CD4-positive, alpha-beta T cell (primary cell): ENCODE measurements at places on chromosomes 5 and 9. TPM values are rescaled to one million over a fixed set of nuclear protein-coding genes. Genes with fewer than 3 reads are reported as not detected.

Gene DOCK8
- total RNA-seq: 123 TPM

Gene RFK
- 7.4 TPM for total RNA-seq

Gene MAMDC4
- 2.2 TPM for total RNA-seq

Gene DBH
- 1.7 TPM for total RNA-seq

Gene ADAMTS19
- not detected for total RNA-seq

GRCh38 chr5:142970440-142971030 is 200.4 kb downstream of the ARHGAP26 start:
- H3K36me3 ChIP-seq: no peaks in the 10 kb centered on the region
- peaks cover 8% of the 10 kb centered on the region for H3K4me1 ChIP-seq
- H3K27me3 ChIP-seq: no peaks in the 10 kb centered on the region

GRCh38 chr9:3687145-3687544 is 161.3 kb upstream of the RFX3 start:
- H3K4me3 ChIP-seq: no peak overlapping the region
- no peaks in the 10 kb centered on the region for H3K27me3 ChIP-seq
- no peaks in the 10 kb centered on the region for H3K36me3 ChIP-seq
- H3K27ac ChIP-seq: no peak overlapping the region

- no peak for DNase-seq
- no peaks in the 10 kb centered on the region for H3K36me3 ChIP-seq
- no peak overlapping the region for H3K4me3 ChIP-seq
- no peaks in the 10 kb centered on the region for H3K27me3 ChIP-seq
- H3K4me1 ChIP-seq: no peaks in the 10 kb centered on the region
- no peak overlapping the region for H3K27ac ChIP-seq
These were observed 32.1 kb upstream of the HSD17B4 start for GRCh38 chr5:119420169-119420568.

- DNase-seq: no peak
- H3K4me1 ChIP-seq: no peaks in the 10 kb centered on the region
- H3K27me3 ChIP-seq: no peaks in the 10 kb centered on the region
- H3K27ac ChIP-seq: no peak overlapping the region
These were observed 97.3 kb upstream of the ADAMTS16 start for GRCh38 chr5:5042806-5043205.

- DNase-seq: no peak
- H3K27ac ChIP-seq: no peak overlapping the region
- H3K4me1 ChIP-seq: peaks cover 14% of the 10 kb centered on the region
- no peak overlapping the region for H3K4me3 ChIP-seq
- H3K27me3 ChIP-seq: no peaks in the 10 kb centered on the region
These were observed 9.9 kb downstream of the RBM27 start for GRCh38 chr5:146213210-146213826.

- H3K36me3 ChIP-seq: no peaks in the 10 kb centered on the region
- H3K4me1 ChIP-seq: peaks cover 44% of the 10 kb centered on the region
- no peak for DNase-seq
- peak overlapping the region; percentile 46 for H3K4me3 ChIP-seq
- no peak overlapping the region for H3K27ac ChIP-seq
These were observed 1.2 kb downstream of the CXXC5 start for GRCh38 chr5:139649082-139649991.

- H3K27ac ChIP-seq: no peak overlapping the region
- DNase-seq: no peak
- H3K4me3 ChIP-seq: no peak overlapping the region
- no peaks in the 10 kb centered on the region for H3K4me1 ChIP-seq
These were observed 73.0 kb downstream of the ENC1 start for GRCh38 chr5:74567411-74567995.

GRCh38 chr9:88237991-88238571 is 99.8 kb upstream of the SPATA31C2 start:
- DNase-seq: no peak
- H3K4me1 ChIP-seq: peaks cover 7% of the 10 kb centered on the region
- no peaks in the 10 kb centered on the region for H3K36me3 ChIP-seq
- H3K4me3 ChIP-seq: no peak overlapping the region

DNA sequence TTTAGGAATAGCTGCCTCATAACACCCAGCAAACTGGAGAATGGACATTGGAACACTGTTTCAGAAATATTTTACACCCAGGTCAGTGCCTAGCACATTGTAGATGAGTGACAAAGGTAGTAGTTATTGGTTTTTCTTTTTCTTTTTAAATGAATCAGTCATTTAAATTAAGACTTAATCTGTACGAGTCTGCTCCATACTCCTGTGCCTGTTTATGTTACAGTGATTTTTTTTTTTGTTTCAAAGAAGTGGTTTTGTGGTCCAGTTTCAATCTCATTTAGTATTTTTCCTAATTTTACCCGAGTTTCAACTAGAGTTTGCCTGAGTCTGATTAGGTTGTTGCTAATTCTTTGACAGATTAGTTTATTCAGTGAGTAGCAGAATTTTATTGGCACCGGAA is 16.2 kb downstream of the LMNB1 start:
- no peak overlapping the region for H3K27ac ChIP-seq
- peaks cover 19% of the 10 kb centered on the region for H3K4me1 ChIP-seq
- no peaks in the 10 kb centered on the region for H3K36me3 ChIP-seq
- DNase-seq: no peak

- DNase-seq: no peak
- no peak overlapping the region for H3K27ac ChIP-seq
- H3K4me1 ChIP-seq: no peaks in the 10 kb centered on the region
- no peak overlapping the region for H3K4me3 ChIP-seq
- no peaks in the 10 kb centered on the region for H3K27me3 ChIP-seq
These were observed 215.7 kb downstream of the ICE1 start for GRCh38 chr5:5638211-5638610.

DNA sequence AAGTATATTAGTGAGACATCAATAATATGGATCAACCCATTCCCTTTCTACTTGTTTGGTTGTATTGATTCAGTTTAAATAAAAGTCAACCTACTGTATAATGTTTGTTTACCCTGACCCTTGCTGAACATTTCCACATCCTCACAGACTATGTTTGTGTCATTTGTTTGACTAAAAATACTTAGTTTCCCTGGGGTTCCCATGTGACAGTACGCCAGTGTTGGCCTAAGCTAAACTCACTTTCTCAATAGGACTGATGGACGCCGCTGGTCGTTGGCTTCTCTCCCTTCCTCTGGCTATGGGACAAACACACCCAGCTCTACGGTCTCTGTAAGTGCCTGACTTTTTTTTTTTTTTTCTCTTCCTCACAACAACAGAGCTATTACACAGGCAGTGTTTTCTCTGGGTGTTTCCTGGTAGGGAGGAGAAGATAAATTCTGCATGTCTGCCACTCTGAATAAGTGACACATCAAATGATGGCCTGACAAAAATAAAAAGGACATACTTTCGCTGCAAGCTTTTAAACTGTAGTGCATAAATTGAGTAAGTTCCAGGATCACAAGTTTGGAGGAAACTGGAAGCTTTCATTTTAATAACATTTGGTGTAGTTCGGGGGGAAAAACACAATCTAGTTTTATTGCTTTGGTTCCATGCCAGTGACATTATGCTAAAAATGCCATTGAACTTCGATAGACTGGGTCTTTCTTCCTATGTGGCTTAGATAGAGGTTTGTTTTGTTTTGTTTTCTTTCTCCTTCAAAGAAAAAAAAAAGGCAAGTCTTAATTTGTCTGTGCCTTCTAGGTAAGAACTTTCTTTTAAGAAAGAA is 101.0 kb downstream of the CD180 start:
- H3K27ac ChIP-seq: no peak overlapping the region
- DNase-seq: no peak
- H3K4me1 ChIP-seq: no peaks in the 10 kb centered on the region
- peaks cover 7% of the 10 kb centered on the region for H3K36me3 ChIP-seq
- no peak overlapping the region for H3K4me3 ChIP-seq
- no peaks in the 10 kb centered on the region for H3K27me3 ChIP-seq

DNA sequence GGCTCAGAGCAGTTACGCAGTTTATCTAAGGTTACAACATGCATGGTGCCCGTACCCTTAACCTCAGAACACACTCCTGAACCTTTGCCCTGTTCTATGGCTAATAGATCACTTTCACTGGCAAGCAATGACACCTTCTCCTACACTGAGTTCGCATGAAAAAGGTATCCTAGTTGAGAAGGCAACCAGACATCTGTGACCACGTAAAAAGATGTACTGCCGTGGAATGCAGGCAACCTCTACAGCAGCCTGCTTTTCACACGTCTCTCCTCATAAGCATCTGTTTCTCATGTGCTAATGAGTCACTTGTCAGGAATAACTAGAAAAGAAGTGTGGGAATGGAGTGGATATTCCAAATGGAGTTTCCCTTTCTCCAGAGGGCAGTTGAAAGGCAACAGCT is 71.4 kb downstream of the FBXO38 start:
- no peak overlapping the region for H3K4me3 ChIP-seq
- H3K4me1 ChIP-seq: no peaks in the 10 kb centered on the region
- no peaks in the 10 kb centered on the region for H3K36me3 ChIP-seq
- H3K27me3 ChIP-seq: peaks cover 9% of the 10 kb centered on the region
- H3K27ac ChIP-seq: no peak overlapping the region
- no peak for DNase-seq

- H3K4me1 ChIP-seq: peaks cover 20% of the 10 kb centered on the region
- no peaks in the 10 kb centered on the region for H3K36me3 ChIP-seq
- peaks cover 40% of the 10 kb centered on the region for H3K27me3 ChIP-seq
- no peak overlapping the region for H3K4me3 ChIP-seq
- H3K27ac ChIP-seq: no peak overlapping the region
- DNase-seq: no peak
These were observed 20.2 kb upstream of the EGFL7 start for GRCh38 chr9:136642439-136642921.

DNA sequence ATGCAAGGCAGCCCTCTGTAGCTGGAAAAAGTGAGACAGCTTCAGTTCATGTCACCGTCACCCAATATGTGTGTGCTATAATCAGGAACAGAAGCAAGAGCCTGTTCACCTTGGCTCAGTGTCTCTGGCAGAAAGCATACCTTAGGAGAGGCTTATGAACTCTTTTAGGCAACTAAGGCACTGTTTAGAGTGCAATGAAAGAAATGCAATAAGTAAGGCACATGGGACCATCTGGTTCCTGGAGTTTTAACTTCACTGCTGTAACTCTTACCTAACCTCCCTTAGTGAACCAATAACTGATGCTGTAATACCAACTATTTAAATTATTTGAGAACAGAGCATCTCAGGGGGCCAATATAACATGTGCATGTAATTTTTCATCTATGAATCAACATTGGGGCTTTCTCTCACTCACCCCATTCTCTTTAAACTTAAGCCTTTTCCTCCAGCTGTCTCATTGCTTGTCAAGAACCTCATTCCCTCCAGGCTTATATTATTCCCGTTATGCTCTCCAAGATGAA is 32.4 kb downstream of the C9 start:
- DNase-seq: no peak
- H3K36me3 ChIP-seq: no peaks in the 10 kb centered on the region
- no peaks in the 10 kb centered on the region for H3K4me1 ChIP-seq
- H3K27me3 ChIP-seq: no peaks in the 10 kb centered on the region
- no peak overlapping the region for H3K27ac ChIP-seq

- H3K27ac ChIP-seq: no peak overlapping the region
- no peaks in the 10 kb centered on the region for H3K4me1 ChIP-seq
- no peak overlapping the region for H3K4me3 ChIP-seq
- H3K27me3 ChIP-seq: no peaks in the 10 kb centered on the region
These were observed 23.9 kb downstream of the HMGXB3 start for GRCh38 chr5:150024346-150024984.

GRCh38 chr5:65695162-65695755 is 26.6 kb downstream of the SGTB start:
- H3K27ac ChIP-seq: no peak overlapping the region
- no peak for DNase-seq
- H3K36me3 ChIP-seq: peaks cover 63% of the 10 kb centered on the region
- no peaks in the 10 kb centered on the region for H3K4me1 ChIP-seq
- no peak overlapping the region for H3K4me3 ChIP-seq

- DNase-seq: no peak
- H3K4me1 ChIP-seq: no peaks in the 10 kb centered on the region
- no peak overlapping the region for H3K4me3 ChIP-seq
- H3K36me3 ChIP-seq: no peaks in the 10 kb centered on the region
- no peaks in the 10 kb centered on the region for H3K27me3 ChIP-seq
These were observed 151.4 kb downstream of the TLE1 start for GRCh38 chr9:81537964-81538363.

DNA sequence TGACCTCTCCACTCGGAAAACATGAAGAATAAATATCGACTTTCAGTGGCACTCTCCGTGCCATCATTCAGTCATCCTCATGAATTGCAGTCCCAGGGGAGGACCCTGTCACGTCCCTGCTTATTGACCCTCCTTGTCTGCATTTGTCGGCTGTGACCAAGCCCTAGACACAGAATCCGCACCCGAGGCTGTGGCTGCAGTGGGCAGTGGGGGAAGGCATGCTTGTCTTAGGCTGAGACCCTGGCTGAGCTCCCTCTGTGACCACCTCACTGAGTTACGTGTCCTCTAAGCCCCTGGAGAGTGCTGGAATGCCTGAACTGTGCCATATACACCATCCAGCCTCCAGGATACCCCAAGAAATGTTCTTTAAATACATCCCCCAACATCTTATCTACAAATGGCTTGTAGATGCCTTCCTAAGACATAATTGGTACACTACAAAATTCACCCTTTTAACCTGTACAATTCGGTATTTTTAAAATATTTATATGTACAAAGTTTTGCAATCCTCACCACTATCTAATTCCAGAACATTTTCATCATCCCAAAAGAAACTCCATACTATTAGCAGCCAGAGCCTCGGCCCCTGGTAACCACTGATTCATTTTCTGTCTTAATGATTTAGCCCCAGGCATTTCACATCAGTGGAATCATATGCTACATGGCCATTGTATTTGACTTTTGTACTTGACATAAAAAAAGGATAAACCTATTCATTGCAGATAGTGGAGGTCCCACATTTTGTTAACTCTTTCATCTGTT is 80.8 kb upstream of the ICE1 start:
- no peaks in the 10 kb centered on the region for H3K27me3 ChIP-seq
- H3K4me3 ChIP-seq: no peak overlapping the region
- H3K27ac ChIP-seq: no peak overlapping the region
- DNase-seq: no peak
- no peaks in the 10 kb centered on the region for H3K36me3 ChIP-seq
- no peaks in the 10 kb centered on the region for H3K4me1 ChIP-seq

DNA sequence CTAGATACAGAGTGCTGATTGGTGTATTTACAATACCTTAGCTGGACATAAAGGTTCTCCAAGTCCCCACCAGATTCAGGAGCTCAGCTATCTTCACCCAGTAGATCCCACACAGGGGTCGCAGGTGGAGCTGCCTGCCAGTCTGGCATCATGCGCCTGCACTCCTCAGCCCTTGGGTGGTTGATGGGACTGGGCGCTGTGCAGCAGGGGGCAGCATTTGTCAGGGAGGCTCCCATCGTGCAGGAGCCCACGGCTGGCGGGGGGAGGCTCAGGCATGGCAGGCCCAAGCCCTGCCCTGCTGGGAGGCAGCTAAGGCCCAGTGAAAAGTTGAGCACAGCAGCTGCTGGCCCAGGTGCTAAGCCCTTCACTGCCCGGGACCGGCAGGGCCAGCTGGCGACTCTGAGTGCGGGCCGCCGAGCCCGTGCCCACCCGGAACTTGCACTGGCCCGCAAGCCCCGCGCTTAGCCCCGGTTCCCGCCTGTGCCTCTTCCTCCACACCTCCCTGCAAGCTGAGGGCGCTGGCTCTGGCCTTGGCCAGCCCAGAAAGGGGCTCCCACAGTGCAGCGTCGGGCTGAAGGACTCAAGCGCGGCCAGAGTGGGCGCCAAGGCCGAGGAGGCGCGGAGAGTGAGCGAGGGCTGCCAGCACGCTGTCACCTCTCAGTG is 314.1 kb upstream of the ATP10B start:
- no peak overlapping the region for H3K27ac ChIP-seq
- H3K27me3 ChIP-seq: no peaks in the 10 kb centered on the region
- DNase-seq: no peak
- no peak overlapping the region for H3K4me3 ChIP-seq
